ENCODE measurements at places on chromosomes 7 and 10.
A peak's percentile ranks its signal among the peaks of the same experiment; 100 is the strongest.

DNA sequence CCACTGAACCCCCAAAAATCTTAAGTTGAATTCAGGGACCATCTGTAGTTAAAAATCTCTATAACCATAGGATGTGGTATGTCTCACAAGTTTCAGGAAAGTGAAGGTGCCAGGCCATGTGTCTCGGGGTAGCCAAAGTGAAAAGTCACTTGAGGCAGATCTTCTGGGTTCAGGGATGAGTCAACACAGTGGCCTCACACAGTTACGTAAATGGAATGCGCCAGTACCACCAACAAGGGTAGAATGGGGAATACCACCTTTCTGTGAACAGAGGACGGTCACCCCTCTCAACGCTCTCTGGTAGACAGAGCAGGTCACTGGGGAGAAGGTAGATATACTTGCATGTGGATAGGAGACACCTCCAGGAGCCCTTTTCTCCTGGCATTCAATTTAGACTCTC, 71.4 kb downstream of the ELMO1 start:
- DNase-seq: no peak

DNA sequence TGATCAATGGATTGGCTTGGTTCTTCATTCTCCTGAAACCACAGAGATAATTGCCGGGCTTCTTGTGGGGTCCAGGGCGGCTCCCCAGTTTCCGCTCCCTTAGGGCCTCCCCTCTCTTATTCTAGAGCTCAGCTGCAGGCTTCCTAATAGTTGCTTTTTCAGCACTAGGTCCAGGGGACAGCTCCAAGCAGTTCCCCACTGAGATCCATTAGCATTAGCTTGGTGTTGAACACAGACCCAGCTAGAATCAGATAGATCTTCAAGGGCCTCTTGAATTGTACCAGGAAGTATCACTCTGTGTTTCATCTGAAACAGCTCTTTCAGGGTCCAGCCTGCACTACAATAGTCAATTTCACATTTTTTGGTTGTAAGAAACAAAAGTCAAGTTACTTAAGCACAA, 238.7 kb downstream of the SEC23IP start:
- peak; percentile 37 for DNase-seq

- DNase-seq: peak; percentile 20
These were observed 1.1 kb downstream of the RHOBTB1 start for GRCh38 chr10:60942788-60943315.

DNA sequence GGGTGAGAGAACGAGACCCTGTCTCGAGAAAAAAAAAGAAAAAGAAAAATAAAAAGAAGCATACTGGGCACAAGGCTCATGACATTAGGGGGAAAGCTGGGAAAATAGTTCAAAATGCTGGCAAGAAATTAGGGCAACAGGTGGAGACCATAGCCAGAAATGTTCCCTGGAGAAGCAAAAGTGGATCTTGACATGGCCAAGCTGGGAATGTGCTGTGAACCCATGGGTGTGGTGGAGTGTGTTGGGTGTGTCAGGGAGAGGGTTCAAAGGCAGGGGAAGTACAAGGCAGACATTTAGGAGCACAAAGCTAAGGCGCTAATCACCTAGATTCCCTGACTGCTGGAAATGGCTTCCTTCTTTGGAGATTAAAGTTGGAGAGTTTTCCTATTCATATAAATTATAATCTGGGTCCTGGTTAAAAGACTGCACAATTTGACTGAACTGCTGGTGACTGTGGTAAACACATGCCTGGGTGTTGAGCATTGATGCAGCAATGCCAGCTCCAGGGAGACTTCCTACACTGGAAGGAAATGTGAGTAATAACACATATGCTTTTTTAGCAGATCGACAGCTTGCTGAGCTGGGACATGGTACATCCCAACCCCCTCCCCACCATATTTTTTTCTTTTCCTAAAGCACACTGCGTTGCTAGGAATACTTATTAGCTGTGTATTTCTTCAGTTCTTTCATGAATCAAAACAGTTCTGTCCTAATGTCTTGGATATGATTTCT, 70.1 kb upstream of the ARHGAP21 start:
- DNase-seq: no peak

DNA sequence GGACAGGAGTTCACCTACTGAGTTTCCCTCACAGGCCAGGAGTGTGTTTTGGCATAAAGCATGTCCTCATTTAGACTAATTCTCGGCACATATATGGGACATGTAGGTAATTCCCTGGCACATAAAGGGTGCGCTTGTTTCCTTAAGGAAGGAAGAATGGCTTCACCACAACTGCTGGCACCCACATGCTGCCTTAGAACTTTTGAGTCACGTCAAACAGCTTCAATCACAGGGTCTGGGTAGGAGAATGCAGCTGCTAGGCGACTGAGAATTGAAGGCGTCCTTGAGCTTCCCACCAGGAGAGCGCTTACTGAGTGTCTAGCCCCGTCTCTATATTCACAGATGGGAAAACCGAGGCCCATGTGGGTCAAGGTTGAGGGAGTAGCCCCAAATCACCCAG, 146.1 kb downstream of the CHN2 start:
- DNase-seq: no peak

DNA sequence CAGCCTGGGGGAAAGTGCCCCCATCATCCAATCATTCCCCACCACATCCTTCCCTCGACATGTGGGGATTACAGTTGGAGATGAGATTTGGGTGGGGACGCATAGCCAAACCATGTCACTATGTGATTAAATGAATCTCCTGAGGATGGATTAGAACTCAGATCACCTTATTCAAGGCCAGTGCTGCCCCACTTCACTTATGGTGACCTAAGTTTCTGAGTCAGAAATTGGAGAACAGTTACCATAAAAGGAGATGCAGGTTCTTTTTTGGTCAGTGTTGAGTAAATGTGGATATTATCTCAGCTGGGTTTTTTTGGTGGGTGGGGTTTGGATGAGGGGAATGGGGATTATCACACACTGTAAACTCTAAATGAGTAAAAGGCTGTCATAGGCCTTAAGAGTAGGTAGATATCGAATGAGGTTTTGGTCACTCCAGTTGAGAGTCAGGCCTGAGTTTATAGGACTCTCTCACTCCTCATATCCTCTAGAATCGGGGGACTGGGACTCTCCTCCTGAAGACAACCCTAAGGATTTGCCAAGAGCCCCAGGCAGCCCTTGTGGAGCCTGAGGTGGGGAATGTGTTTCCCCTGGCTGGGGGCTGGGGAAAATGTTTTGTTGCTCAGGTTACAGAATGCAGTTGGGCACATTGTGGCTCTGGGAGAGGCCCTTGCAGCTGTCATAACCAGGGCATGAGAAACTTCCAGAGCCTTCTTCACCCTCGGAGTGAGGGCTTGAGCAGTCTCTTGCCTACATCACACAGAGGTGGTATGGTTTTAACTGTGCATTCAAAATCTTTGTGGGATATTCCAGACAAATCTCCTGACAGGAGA, 213.0 kb downstream of the BAMBI start:
- DNase-seq: no peak

DNA sequence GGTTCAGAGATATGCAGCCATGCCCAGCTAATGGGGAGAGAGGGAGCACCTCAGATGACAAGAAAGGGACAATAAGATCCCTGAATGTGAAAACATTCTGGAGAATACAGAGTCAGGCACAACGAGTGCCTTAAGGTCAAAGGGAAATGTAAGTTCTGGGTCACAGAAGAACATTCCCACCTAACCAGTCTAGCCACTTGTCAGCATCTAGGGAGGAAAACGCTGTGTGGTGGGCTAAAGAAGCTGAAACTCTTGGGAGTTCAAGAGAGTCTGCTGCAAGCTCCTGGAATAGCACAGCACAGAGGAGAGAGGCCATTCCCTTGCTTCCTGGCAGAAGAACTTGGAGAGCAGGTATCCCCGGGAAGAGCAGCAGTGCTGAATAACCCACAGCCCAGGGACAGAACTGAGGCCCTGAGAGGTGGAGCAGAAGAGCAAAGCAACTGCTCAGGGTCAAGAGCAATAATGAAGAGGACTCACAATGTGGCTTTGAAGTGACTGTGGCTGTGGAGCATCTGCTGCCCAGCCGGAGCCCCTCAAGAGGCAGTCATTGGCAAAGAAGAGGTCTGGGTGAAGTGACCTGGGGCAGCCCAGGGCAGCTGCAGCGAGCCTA, 182.3 kb downstream of the NPSR1 start:
- DNase-seq: no peak

DNA sequence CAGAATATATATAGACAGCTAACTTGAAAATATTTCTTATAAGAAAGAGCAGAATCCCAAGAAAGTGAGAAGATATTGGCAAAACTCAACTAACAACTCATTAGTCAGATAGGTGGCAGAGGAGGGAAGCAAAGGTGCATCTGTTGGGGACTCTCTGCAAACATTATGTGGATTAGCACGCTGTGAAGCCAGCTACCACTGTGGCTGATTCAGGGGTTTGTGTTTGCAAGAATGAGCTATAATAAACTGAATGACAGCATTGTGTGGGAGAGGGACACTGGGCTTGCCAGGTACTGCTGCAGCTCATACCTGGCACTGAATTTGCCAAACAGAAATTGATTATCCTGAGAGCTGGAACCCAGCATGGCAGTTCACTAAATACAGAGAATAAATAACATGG, 170.3 kb upstream of the MINDY3 start:
- DNase-seq: no peak
